Foreskin keratinocyte (primary cell): ENCODE measurements at places on chromosomes 11 and 22. TPM values are rescaled to one million over a fixed set of nuclear protein-coding genes. Genes with fewer than 3 reads are reported as not detected.

DNA sequence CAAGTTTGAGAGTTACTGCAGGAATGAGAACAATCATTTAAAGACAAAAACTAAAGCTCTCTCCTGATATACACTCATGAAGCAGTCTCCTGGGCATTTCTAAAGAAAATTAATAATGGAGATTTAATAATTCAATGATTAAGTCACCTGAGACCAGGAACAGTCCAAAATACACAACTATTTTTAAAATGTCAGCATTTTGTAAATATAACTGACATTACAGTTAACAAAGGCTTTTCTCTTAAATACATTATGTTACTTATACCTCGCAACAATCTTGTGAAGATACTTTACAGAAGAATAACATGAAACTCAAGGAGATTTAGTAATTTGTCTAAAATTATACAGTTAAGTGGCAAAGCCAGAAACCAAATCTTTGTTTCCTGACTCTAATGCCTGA lies 87.6 kb downstream of the LARGE2 start:
- no peak for DNase-seq

GRCh38 chr22:48955351-48956311 lies 872.0 kb downstream of the BRD1 start:
- no peak for DNase-seq

- no peak for DNase-seq
Measured at GRCh38 chr11:57638005-57638781, 11.5 kb downstream of the YPEL4 start.

GRCh38 chr22:36386351-36386899 lies 1.3 kb downstream of the MYH9 start:
- DNase-seq: no peak

- peak; percentile 89 for DNase-seq
Measured at GRCh38 chr11:116366980-116367645, 405.7 kb downstream of the BUD13 start.

The MPZL2 gene
- total RNA-seq: 50.1 and 62.0 TPM in 2 replicates

DNA sequence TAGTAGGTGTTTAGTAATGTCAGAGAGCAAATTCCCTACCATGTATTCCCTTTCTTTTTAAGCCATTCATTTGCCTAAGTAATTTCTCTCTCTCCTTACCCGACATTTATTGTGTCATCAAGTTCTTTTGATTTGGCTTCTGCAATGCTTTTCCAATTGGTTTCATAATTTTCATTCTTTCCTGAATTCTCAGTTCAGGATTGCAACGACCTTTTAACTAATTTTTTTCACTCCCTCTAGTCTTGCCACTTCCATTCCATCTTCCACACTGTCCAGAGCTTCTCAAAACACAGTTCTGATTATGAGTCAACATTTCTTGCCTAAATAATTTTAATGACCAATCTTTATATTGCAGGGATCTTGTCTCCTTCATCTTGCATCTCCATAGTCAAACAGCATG lies 41.2 kb upstream of the RAB30 start:
- no peak for DNase-seq
